ENCODE measurements at places on chromosomes 4 and X.

GRCh38 chr4:19494961-19495360, 756.7 kb upstream of the SLIT2 start:
- no peak for DNase-seq

DNA sequence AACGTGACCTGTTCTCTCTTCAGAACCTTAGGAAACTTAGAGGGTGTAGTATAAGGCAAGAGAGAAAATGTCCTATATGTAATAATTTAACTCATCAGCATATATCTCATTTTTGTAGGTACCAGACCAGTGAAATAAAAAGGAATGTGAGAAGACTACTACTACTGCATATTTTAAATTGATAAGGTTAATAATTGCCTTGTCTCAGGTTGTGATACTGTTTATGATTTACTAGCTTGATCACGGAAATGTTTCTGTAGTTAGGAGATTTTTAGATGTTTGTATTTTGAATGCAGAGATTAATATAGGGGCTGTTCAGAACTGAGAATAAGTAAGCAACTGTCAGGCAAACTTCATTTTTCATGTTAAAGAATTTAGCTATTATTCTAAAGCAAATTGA, 1563.4 kb downstream of the C4orf33 start:
- no peak for DNase-seq

DNA sequence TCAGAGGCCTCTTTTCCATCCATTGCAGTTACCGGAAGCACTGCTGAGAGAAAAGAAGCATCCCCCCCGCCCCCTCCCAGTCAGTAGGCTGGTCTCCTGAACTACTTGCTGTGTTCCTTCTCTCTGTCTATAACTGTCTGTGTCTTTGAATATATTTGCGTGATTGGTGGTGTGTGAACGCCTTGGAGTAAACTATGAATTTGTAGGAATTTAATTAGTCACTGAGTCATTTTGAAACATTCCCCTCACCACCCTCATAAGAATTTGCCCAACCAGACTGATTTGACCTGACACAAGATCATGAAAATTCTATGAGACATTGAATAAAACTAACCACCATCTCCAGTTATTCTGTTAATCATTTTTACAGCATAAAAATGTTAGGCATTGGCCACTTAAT, 6.7 kb upstream of the NXF3 start:
- DNase-seq, result no peak

DNA sequence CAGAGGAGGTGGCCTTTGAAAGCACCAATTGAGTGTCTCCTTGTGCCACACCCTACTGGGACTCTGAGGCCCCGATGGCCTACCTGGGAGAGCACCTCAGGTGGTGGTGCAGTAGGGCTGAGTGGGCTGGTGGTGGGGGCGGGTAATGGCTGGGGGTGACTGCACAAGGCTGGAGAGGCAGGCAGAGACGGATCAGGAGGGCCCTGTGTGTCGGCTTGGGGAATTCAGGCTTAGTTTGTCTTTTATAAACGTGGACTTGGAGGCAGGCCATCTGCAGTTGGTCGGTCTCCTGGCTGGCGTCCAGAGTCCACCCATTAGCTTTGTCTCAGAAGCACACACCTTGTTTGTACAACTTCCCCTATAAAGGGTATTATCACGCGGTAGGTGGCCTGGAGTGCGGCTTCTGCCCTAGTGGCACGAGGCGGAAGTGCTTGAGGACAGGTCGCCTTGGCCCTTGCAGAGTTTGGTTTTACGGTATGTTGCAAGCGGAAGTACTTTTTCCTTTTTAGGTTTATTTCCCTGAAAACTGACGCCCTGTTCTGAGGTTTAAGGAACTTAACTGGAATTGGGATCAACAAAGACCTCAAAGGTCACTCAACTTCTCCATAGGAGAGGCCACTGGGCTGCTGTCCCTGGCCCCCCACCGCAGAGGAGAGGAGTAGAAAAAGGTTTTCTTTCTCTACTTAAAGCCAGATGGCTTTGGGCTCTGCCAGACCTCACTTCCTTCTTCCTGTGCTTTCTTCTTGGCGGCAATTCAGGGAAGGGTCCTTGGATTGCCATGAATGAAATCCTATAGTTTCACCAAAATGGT, 8.0 kb downstream of the TBC1D14 start:
- DNase-seq, result no peak

- DNase-seq, result no peak
Measured at GRCh38 chr4:3249711-3250437, 915 bp downstream of the MSANTD1 start.

- DNase-seq, result no peak
Measured at GRCh38 chr4:120018786-120019185, 47.9 kb downstream of the MAD2L1 start.

- DNase-seq, result no peak
Measured at GRCh38 chrX:1493412-1493811, 40.7 kb upstream of the ASMTL start.

DNA sequence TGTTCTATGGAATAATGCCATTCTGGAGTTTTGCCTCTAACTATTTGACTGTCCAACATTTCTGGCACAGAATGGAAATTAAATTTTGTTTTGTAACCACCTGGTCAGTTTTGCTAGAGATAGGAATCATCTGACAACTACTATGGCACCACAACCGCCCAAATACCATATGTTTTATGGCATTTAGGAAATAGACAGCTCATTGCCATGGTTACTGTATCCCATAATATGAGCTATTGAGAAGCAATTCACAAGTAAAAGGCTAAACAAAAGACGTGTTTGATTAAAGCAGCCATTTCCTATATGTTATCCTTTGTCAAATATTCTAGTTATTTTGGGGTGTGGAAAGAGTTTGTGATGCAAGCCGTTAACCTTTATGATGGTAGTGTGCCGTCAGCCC, 1105.3 kb upstream of the LCORL start:
- no peak for DNase-seq

DNA sequence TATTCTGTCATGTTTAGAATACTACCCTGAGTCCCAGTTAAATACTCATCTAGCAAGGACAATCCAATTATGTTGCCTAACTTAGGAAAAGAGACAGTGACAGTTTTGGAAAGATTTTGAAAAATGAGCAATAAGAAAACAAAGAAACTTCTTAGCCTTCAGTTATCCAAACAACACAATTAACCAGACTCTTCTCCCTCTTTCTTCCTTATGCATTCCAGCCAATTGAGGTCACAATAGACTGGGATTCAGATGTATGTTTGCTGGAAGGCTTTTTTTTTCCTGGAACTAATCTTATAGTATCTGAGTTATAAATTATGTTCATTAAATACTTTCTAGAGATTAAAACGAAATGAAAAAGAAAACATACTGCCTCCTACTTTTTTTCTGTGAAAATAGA, 109.6 kb downstream of the GUCY2F start:
- no peak for DNase-seq

DNA sequence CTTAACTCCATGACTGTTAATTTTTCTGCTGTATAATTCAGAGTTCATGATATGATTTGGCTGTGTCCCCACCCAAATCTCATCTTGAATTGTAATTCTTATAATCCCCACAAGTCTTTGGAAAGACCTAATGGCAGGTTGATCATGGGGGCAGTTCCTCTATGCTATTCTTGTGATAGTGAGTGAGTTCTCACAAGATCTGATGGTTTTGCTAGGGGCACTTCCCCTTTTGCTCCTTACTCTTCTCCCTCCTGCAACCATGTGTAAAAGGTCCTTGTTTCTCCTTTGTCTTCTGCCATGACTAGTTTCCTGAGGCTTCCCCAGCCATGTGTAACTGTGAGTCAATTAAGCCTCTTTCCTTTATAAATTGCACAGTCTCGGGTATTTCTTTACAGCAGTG, 1751.9 kb downstream of the ARAP2 start:
- no peak for DNase-seq

- no peak for DNase-seq
Measured at GRCh38 chrX:102995316-102995715, 58.2 kb downstream of the RAB40AL start.

DNA sequence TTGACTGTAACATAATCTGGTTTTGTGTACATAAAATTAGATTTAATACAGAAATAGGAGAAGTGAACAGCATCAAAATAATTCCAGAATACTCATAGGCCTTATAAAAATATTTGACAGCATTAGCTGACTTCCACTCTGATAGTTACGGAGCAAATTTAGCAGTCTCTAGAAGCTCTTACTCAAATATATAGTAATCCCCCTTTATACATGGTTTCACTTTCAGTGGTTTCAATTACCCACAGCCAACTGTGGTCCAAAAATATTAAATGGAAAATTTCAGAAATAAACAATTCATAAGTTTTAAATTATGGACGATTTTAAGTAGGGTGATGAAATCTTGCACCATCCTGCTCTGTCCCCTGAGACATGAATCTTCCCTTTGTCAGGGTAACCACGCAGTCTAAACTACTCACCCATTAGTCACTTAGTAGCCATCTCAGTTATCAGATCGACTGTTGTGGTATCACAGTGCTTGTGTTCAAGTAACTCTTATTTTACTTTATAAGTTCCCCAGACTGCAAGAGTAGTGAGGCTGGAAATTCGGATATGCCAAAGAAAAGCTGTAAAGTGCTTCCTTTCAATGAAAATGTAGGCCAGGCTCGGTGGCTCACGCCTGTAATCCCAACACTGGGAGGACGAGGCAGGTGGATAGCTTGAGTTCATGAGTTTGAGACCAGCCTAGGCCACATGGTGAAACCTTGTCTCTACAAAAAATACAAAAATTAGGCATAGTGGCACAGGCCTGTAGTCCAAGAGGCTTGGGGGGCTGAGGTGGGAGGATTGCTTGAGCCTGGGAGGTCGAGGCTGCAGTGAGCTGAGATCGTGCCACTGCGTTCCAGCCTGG, 17.2 kb upstream of the RTL9 start:
- DNase-seq, result no peak

GRCh38 chr4:105909787-105910281, 14.6 kb downstream of the NPNT start:
- no peak for DNase-seq

GRCh38 chrX:46278572-46278971, 266.6 kb downstream of the ZNF674 start:
- DNase-seq, result no peak

DNA sequence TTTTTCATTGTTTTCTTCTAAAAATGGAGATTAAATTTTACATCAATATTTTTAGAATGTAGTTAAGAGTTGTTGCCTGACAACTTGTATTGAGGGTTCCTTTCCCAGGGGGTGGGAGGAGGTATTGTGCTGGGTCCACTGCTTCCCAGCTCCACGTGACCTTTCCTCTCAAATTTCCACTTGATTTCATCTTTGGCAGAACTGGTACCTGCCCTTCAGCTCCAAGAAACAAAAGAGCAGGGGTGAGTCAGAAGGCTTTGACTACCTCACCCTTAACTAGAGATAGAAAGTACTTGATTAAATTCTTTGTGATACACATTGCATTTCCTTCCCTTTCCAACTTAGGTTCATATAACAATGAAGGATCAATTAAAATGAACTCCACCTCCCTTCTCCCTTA, 19.7 kb downstream of the TRIM2 start:
- DNase-seq, result no peak

DNA sequence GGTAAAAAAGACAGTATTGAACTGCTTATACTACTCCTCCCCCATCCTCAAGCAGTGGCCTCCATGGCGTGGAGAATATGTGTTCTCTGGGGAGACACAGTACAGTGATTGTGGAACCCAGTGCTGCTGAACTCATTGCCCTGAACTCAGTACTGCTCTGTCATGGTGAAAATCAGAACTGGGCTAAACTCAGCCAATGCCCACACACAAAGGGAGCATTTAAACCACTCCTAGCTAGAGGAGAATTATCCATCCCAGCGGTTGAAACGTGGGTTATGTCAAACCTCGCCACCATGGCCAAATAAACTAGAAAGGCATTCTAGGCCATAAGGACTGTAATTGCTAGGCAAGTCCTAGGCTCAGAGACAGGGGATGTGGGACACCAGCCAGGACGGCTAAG, 131.8 kb downstream of the SPOCK3 start:
- DNase-seq, result no peak

DNA sequence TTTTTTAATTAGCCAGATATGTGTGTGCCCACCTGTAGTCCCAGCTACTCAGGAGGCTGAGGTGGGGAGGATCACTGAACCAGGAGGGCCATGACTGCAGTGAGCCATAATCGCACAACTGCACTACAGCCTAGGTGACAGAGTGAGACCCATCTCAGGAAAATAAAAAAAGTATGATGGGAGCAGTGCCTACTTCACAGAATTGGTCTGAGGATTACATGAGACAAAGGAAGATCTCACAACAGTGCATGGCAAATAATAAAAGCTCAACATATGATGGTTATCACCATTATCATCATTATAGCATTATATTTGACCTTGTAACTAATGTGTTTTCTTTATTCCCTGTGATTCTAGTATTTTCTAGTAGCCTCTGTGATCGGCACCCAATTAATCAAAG, 19.9 kb upstream of the DCHS2 start:
- DNase-seq, result no peak

- DNase-seq, result no peak
Measured at GRCh38 chr4:5705647-5706320, 2.6 kb downstream of the EVC2 start.

DNA sequence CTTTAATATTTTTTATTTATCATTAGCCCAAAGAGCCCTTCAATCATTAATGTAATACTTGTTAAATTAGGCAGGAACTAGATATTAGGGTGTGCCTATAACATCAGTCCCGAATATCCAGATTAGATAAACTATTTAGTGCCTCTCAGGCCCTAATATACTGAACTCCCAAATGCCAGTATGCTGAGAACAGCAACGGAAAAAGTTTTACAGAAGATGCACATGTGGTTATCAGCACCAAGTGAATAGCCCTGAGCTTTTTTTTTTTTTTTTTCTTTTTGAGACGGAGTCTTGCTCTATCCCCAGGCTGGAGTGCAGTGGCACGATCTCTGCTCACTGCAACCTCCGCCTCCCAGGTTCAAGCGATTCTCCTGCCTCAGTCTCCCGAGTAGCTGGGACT, 13.0 kb upstream of the ELF2 start:
- no peak for DNase-seq

DNA sequence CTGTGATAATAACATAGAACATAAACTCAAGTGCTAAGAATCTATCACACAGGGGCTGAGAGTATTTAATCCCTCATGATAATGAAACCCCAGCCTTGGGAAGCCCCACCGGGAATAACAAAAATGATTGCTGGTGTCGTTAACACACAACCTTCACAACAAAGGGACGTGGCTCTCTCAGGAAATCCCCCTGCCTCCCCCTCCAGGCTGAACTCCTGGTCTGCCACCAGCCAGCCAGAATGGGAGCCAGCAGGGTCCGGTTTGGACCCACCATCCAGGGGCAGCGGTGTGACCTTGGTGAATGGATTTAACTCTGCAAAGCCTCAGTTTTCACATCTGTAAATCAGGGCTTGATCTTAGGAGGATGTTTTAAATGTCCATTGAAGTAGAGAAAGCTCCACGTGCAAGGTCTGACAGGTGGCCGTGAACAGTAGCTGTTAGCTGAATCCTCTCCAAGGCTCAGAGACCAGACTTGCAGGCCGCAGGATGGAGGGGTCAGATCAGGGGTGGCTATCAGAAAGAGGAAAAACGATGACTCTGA, 46.5 kb downstream of the ABLIM2 start:
- DNase-seq, result no peak
